ENCODE measurements at places on chromosomes 12 and 14.

DNA sequence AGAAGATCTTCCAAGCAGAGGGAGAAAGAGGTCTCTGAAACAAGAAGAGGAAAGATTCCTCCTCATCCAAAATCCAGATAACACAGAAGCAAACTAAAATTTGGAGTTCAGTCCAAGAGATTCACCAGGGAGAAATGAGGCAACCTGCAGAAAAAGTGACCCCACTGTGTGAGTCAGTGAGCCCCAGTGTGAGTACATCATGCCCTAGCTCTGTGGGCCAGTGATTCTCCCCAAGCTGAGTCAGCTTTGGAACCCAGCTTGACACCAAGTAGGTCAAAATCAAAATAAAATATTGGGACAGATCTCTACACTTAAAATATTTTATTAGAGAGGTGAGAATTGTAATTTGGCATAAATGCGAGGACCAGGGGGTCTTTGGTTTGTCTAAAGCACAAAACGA is 17.2 kb downstream of the CLEC2B start:
- DNase-seq = no peak

DNA sequence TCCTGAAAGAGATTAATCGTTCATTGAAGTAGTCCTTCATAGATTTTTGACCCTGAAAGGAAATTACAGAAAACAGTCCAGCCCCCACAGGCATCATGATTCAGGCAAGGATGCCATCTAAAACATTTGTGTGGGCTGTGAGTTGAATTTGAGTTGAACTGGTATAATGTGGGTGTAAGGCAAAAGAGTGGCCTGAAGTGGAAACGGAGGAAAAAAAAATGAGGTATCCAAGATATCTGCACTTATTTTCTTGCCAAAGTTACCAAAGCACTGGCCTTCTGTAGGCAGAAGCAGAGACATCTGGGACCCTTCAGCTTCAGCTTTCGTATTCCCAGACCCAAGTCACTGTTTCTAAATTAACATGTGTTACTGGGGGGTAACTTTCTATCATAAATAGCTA is 105.1 kb upstream of the DIO2 start:
- no peak for DNase-seq

- DNase-seq = no peak
These were observed 2.3 kb downstream of the ZNF410 start for GRCh38 chr14:73888971-73889370.

DNA sequence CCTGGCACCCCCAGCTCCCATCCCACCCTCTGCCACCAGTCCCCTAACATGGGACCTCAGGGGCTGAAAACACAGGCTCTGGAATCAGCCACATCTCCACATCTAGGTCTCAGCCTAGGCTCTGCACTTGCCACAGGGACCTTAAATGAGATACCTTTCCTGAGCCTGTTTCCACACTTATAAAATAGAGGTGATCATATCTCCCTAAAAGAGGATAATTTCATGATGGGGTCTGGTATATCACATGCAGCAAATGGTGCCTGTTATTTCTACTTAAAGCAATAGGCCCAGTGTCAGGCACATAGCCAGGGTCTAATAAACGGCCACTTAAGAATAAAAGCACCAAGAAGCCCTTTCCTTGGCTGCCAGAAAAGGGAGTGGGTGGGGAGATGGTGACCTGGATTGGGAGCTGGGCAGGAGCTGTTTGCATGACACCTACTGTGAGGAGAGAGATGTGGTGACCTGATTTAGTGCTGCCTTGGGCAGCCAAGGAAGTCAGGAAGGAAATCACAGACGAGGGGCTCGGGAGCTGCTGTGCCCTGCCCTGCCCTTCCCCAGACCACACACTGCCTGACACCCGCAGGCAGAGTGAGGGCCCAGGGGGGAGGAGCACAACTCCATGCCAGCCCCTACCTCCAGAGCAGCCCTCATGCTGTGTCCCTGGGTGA is 71.2 kb downstream of the IRF2BPL start:
- no peak for DNase-seq

Measured in stimulated activated CD8-positive, alpha-beta memory T cell treated with anti-CD3 and anti-CD28 coated beads, Interleukin-4, amount 100 ng/mL, for 4 hours (primary cell).